ENCODE measurements at places on chromosomes 16 and 17. TPM values are rescaled to one million over a fixed set of nuclear protein-coding genes. Genes with fewer than 3 reads are reported as not detected.

GRCh38 chr16:78438632-78439031 is 339.2 kb downstream of the WWOX start:
- no peaks in the 10 kb centered on the region for H3K36me3 ChIP-seq
- H3K4me3 ChIP-seq = no peak overlapping the region
- no peaks in the 10 kb centered on the region for H3K27me3 ChIP-seq
- H3K4me1 ChIP-seq = no peaks in the 10 kb centered on the region

DNA sequence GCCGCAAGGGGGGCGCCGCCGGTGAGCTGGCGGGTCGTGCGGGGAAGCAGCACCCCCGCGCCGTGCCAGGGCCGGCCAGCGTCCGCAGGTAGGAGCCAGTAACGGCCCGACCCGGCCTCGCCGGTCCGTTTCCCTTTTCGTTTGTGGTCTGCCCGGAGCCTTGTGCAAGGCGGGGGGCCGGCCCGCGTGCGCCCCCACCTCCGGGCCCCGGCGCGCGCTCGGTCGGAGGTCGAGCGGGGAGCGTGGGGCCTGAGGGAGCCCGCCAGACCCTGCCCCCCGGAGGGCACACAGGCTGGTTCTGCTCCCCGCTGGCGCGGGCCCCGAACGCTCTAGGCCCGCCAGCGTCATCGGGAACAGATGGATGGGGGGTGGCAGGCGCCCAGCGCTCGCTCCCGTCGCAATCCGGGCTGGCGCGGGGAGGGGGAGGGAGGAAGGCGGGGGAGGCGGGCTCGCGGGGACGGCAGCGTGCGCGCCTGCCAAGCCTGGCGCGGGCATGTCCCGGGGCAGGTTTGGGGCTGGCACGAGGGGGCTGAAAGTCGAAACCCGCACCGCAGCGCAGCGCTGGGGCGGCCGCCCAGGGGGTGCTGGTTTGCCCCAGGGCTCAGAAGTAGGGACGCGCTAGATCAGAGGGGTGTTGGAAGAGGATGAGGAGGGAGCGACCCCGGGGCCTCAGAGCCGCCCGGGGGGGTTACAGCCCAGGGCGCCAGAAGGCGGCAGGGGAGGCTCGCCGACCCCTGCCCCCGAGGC is 1.5 kb upstream of the GSE1 start:
- peaks cover 9% of the 10 kb centered on the region for H3K4me1 ChIP-seq
- DNase-seq = peak; percentile 83
- peak overlapping the region; percentile 65 for H3K4me3 ChIP-seq
- peak overlapping the region; percentile 93 for H3K27ac ChIP-seq
- no peaks in the 10 kb centered on the region for H3K27me3 ChIP-seq

DNA sequence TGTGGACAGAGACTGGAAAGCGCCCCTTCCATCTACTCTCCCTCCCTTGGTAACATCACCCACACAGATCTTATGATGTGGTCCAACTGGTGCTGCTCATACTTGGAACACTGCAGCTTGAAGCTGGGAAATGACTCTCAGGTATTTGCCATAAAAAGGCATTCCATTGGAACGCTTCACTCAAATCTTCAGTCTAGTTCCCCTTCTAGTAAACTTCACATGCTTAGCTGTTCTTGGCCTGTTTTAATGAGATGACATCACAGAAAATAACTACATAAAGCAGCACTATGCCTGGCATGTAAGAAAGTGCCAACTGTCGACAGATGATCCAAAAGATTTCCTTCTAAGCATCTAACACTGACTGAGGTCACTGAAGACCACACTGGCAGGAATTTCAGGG is 9.3 kb downstream of the ZNF263 start:
- H3K27me3 ChIP-seq = no peaks in the 10 kb centered on the region
- no peaks in the 10 kb centered on the region for H3K4me1 ChIP-seq
- no peak for DNase-seq
- H3K27ac ChIP-seq = no peak overlapping the region
- peaks cover 6% of the 10 kb centered on the region for H3K36me3 ChIP-seq

DNA sequence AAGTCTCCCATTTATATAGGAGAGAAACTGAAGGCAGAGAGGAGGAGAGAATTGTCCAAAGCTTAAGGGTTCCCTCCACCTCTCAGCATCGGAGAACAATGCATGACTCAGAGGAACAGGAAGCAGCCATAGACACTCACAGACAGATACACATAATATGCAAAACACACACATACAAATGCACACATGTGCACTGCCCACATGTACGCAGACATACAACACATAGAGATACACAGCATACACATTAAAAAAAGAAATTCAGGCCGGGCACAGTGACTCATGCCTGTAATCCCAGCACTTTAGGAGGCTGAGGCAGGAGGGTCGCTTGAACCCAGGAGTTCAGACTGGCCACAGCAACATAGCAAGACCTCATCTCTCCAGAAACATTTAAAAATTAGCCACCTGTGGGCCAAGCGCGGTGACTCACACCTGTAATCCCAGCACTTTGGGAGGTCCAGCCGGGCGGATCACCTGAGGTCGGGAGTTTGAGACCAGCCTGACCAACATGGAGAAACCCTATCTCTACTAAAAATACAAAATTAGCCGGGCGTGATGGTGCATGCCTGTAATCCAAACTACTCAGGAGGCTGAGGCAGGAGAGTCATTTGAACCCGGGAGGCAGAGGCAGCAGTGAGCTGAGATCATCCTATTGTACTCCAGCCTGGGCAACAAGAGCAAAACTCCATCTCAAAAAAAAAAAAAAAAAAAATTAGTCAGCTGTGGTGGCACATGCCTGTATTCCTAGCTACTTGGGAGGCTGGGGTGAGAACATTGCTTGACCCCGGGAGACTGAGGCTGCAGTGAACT is 11.3 kb downstream of the ERAL1 start:
- no peaks in the 10 kb centered on the region for H3K27me3 ChIP-seq
- peak; percentile 32 for DNase-seq
- H3K27ac ChIP-seq = peak overlapping the region; percentile 47
- H3K36me3 ChIP-seq = no peaks in the 10 kb centered on the region
- H3K4me3 ChIP-seq = no peak overlapping the region
- peaks cover 4% of the 10 kb centered on the region for H3K4me1 ChIP-seq

DNA sequence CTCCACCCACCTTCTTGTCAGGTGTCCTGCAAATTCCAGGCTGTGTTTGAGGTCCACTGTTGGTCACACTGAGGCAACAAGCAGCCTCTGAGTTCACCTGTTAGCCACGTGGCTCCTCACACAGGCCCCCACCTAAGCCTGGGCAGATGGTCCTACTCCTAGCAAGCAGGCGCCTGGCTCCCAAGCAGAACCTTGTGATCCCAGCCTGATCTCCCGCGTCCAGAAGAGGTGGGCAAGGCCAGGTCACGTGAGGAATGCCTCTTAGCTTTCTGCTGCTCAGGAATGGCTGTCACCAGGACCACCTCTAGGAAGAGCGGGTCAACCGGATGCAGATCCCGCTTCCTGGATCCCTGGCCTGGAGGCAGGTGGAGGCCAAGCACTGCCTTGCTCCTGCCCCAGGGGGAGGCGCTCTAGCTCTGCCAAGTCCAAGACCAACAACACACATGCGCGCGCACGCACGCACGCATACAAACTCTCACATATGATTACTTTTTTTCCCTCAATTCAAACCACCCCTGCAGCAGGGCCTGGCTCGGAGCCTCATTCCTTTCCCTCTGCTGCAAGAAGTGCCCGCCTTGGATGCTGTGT is 9.5 kb downstream of the CYB561 start:
- peak overlapping the region; percentile 81 for H3K27ac ChIP-seq
- DNase-seq = peak; percentile 50
- no peaks in the 10 kb centered on the region for H3K36me3 ChIP-seq
- no peaks in the 10 kb centered on the region for H3K27me3 ChIP-seq

GRCh38 chr17:17071531-17072360 is 29.5 kb downstream of the MPRIP start:
- H3K36me3 ChIP-seq = peaks cover 10% of the 10 kb centered on the region
- H3K27ac ChIP-seq = peak overlapping the region; percentile 61
- no peaks in the 10 kb centered on the region for H3K4me1 ChIP-seq
- no peak overlapping the region for H3K4me3 ChIP-seq
- DNase-seq = peak; percentile 48

DNA sequence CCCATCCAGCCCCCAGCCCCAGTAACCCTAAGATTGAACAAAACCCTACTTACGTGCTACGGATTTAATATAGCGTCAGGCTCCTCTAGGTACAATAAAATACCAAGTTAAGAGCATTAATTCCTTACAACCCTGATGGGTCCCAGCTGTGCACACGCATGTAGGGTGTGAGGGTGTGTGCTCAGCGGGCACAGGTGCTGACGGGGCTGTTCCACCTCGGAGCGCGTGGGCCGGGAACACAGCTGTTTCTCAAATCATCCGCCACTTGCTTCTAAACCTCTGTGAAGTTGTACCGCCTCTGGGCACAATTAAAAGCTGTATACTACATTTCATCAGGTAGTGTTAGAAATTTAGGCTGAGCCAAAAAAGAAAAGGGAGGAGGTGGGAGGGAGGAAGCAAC is 478.6 kb downstream of the MAF start:
- H3K36me3 ChIP-seq = no peaks in the 10 kb centered on the region
- no peaks in the 10 kb centered on the region for H3K27me3 ChIP-seq
- H3K4me1 ChIP-seq = no peaks in the 10 kb centered on the region
- no peak overlapping the region for H3K4me3 ChIP-seq

Gene KRTAP9-4
- not detected for total RNA-seq

Gene MYO15A
- total RNA-seq = 3.6 TPM

Gene STH
- not detected for total RNA-seq

Gene KLHL10
- total RNA-seq = not detected

All from Peyer's patch (tissue), 4 donors.